ENCODE measurements at places on chromosomes 12 and 14.
A peak's percentile ranks its signal among the peaks of the same experiment; 100 is the strongest.

GRCh38 chr12:8899830-8900229 lies 14.5 kb upstream of the PHC1 start:
- no peak for DNase-seq

- DNase-seq, result no peak
Observed at GRCh38 chr12:26939192-26939832, 1.0 kb downstream of the FGFR1OP2 start.

GRCh38 chr12:12604740-12605139 lies 6.9 kb upstream of the CREBL2 start:
- DNase-seq, result no peak

DNA sequence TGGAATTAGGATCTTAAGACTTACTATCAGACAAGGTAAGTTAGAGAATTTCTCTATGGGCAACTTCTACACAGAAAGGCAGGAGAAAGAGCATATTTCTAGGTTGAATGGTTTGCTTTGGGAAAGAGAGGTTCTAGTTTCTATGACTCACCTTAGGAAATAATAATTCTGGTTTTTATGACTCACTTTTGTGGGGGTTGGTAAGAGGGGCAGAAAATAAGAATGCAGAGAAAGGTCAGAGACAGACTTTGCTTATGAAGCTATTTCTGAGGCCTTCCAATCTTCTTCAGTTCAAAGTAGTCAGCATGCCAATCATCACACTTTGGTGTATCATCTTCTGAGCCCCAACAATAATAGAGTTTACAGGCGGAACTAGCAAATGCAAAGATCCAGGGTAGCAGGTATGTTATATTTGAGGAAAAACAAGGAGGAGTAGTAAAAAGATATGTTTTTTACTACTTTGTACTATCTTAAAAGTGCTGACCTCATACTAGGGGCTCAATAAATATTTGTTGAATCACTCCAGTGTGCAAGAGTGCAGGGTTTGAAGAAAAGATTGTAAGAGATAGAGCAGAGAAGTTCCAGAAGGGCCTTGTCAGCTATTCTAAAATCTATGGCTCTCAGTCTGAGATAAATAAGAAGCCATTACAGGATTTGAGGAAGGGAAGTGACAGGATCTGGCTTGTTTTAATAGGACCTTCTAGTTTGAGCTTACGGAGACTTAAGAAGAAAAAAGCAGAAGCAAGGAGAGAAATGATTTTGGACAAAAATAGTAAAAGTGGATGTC lies 56.7 kb upstream of the LRFN5 start:
- DNase-seq, result no peak

- peak; percentile 40 for DNase-seq
Observed at GRCh38 chr12:45655186-45655585, 74.3 kb upstream of the ARID2 start.

GRCh38 chr12:65574867-65575266 lies 249.4 kb upstream of the HMGA2 start:
- DNase-seq, result no peak

DNA sequence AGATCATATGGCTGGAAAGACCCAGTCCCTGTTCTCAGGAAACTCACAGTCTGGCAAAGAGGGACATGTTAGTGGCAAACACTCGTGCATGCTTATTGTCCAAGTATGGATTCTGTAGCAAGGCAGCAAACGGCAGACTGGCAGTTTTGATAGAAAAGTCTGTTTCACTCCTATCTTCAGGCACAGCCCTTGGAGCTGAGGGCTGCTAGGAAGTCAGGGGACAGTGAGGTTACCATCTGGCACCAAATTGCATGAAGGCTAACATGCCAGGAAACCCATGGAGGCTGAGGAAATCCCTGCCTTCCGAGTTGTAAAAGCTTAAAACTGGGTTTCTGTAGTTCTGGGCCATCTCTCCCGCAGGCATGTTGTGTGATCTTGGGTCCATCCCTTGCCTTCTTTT lies 32.9 kb downstream of the CALM1 start:
- no peak for DNase-seq

DNA sequence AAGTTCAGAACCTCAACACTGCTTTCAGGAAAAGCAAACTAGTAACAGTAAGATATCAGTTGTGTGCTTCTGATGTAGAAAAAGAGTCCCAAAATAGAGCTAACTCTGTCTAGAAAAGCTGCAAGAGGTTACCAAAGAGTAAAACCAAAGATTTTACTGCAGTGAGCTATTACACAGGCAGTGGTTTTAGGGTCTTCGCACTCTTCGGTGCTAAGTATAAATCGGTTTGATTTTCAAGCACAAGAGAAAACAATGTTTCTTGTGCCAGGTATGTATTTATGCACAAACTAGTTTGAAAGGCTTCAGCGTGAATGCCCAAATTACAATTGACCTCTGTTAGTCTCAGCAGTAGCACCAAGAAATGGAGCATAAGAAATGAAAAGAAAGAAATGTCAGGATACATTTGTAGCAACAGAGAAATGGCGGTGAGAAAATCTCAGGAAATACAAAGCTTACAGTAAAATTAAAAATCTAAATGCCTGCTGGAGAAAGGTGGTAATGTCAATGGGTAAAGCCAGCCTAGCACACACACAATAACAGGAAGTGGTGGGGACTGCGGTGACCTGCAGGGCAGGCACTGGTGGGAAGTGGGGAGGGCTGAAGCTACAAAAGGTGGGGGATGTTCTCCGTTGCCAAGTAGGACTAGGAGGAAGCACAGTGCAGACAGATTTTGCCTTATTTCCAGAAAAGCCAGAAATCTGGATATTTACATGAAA lies 18.0 kb upstream of the DYRK2 start:
- peak; percentile 81 for DNase-seq

DNA sequence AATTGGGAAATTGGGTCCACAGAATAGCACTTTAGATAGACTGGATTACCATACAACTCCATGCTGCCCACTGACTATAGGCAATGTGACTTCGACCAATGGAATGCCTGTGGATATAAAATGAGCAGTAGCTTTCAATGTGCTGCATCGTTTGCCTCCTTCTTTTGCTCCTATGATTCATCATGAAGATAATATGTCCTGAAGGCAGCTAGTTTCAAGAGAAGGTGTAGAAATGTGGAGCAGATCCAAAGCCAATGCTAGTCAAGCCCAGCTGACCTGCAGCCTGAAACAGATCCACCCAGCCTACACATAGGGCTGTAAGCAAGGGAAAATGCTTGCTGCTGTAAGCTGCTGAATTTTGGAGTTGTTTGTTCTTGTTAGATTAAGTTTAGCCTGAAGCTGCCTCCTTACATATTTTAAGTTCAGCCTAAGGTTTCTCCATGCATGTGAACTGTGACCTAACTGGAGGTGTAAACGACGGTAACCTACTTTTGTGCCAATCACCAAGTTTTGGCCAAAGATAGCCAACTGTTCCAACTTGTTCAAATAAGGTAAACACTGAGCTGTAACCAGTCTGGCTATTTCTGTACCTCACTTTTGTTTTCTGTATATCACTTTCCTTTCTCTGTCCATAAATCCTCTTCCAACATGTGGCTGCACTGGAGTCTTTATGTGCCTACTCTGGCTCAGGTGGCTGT lies 169.1 kb upstream of the AVPR1A start:
- no peak for DNase-seq

GRCh38 chr12:110314308-110314707 lies 33.3 kb downstream of the ATP2A2 start:
- DNase-seq, result no peak

- no peak for DNase-seq
Observed at GRCh38 chr12:53071591-53072551, 7.3 kb downstream of the SPRYD3 start.

DNA sequence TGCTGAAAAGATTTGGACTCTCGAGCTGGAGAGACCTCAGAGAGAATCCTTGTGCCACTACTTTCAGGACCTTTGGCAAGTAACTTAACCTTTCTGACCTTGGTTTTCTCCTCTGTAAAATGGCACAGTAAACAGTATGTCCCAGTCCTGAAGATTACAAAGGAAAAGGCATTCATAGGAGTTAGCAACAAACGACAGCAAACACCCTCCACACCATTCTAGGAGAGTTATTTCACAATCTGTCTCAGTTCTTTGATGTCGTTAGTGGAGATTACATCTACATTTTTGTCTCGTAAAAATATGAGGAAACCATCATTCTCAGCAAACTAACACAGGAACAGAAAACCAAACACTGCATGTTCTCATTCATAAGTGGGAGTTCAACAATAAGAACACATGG lies 205.7 kb downstream of the ITPR2 start:
- no peak for DNase-seq

DNA sequence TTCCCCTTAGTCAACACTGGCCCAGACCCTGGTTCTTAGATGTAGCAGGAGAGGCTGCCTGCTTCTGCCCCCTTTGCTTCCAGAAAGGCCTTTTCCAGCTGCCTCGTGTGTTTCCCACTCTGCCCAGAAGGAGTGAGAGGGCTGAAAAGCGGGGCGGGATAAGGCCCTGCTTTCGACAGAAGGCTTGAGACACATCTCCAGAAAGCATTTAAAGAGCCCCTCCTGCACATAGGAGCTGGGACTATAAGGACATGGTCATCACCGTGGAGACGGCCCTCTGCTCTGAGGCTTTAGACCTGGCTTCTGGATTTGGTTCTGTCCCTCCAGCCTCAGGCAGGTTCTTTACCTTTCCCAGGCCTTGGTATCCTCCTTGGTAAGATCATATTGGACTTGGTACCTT lies 11.9 kb downstream of the CALM1 start:
- DNase-seq, result no peak

- no peak for DNase-seq
Observed at GRCh38 chr12:112357214-112357613, 25.0 kb downstream of the HECTD4 start.

DNA sequence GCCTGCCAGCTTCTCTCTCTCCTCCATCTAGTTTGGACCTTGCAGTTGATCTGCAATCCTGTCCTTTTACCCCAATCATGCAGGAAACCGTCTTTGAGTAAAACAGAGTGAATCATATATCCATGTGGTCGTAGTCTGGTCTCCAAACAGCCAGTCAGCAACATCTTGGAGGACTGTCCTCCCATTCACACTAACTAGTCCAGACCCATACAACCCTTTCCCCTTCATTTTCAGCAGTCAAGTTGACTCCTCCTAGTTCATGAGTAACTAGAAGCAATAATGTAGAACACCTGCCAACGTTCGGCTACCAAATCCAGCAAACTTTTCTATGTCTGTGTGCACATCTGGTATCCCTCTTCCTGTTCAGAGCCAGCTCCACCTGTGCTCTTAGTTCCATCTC lies 10.8 kb upstream of the BIN2 start:
- DNase-seq, result no peak

GRCh38 chr12:44155358-44155757 lies 319.5 kb downstream of the TMEM117 start:
- no peak for DNase-seq

GRCh38 chr12:5364036-5364770 lies 67.7 kb upstream of the NTF3 start:
- DNase-seq, result no peak

DNA sequence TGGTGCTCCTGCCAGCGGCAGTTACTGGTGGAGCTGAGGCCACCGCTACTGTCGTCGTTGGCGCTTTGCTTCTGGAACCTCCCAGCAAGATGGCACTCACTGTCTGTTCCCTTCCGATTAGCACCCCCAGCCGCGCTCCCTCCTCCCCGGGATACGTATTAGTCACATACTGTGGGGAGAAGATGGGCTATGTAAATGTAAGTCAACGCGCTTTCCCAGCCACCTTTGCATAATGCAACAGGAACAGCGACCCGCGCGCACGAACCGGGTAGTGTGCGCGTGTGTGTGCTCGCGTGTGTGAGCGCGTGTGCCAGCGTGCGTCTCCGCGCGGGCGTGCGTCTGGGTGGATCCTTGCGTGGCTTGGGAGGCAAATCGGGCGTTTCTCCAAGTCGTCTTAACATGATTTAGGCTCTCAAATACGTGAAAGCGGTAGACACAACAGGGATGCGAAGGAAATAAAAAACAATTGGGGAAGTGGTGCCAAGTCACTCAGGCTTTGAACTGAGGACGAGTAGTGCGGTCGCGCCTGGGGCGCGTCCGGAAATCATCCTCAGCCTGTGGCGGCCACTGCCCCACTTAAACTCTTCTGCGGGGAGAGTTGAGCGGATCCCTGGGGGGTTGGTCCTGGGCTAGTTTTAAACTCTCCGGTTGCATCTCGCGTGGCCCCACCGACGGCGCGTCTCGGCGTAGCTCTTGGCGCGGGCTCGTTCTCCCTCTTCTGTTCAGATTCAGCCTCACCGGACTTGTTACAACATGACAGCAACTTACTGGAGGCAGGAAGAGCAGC lies 1.8 kb downstream of the FLRT2 start:
- DNase-seq, result no peak

GRCh38 chr12:82966001-82966559 lies 279.4 kb downstream of the TMTC2 start:
- DNase-seq, result no peak

- no peak for DNase-seq
Observed at GRCh38 chr12:22312336-22312735, 22.2 kb downstream of the ST8SIA1 start.

- no peak for DNase-seq
Observed at GRCh38 chr12:40253936-40254335, 29.1 kb downstream of the LRRK2 start.

DNA sequence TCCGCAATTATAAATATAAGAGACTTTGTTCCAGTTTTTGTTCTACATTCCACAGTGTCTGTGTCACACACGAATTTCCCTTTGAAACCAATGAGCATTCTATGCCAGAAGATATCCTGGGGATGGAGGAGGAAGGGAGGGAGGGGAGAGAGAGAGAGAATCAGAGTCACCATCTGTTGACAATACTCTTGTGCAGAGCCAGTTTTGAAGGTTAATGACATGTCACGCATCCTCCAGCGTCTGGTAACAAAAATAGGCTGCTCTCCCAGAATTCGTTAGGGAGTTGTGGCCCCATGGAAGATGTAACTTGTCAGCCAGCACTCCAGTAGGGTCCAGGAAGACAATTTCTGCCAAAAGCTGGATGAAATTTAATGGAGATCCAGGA lies 213.5 kb upstream of the KRR1 start:
- no peak for DNase-seq

DNA sequence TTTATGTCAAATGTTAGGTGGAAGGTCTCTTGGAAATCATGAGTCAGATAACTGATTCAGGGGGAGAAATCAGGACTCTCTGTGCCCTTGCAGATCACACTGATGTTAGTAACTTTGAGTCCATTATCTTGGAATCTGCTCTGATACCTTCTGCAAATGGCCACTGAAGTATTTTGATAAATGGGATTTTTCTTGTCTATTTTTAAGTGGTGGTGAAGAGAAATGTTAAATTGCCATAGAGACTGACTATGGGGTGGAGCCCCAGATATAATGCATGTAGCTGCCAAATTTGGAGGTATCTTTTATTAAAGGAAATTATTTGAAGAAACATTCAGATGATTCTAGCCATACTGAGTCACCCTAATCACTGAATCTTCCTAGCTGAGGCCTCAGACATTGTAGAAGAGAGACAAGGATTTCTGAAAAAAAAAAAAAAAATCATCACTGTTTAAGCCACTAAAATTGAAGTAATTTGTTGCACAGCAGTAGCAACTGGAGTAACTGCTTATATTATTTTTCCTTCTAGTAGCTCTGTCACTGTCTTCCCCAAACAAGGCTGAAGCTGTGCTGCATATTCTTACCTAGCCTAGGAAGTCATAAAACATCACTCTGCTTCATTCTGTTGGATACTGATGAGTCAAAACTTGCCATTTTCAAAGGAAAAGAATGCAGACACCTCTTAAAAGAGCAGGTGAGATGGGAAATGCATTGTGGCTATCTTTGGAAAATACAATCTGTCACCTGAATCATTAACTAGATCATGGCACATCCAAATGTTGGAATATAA lies 36.0 kb upstream of the CLEC14A start:
- no peak for DNase-seq

GRCh38 chr14:90517076-90517841 lies 120.4 kb downstream of the CALM1 start:
- DNase-seq, result no peak

All from activated T-helper 2 cell treated with anti-CD3 and anti-CD28 coated beads, Interferon-gamma antibody, Interleukin-2, Interleukin-4, amounts not matched to agents 10 μg/mL and 5 μg/mL and 100 μg/mL, durations not matched to agents 14 hours and 24 hours and 36 hours (primary cell).